Kidney (tissue), 22 donors: ENCODE measurements at places on chromosomes 3 and 15. TPM values are rescaled to one million over a fixed set of nuclear protein-coding genes. Genes with fewer than 3 reads are reported as not detected.

- DNase-seq: no peak
Measured at GRCh38 chr3:190497811-190498210, 16.1 kb upstream of the IL1RAP start.

GRCh38 chr15:76398317-76399104 lies 61.9 kb downstream of the ISL2 start:
- peak; percentile 62 for DNase-seq

DNA sequence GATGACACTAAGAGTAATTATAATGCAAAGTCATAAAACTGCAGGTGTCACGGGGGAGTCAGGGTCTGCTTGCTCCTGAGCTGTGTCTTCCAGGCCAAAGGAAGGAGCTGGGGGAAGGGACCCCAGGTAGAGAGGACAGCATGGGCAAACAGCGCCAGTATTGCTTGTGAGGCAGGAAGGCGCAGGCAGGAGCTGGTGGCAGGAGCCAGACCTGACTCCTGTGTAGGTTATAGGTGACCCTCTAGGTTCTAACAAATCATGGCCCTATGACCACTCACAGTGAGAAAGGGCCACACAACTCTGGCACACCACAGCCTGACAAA lies 1.9 kb downstream of the CISH start:
- DNase-seq: no peak

DNA sequence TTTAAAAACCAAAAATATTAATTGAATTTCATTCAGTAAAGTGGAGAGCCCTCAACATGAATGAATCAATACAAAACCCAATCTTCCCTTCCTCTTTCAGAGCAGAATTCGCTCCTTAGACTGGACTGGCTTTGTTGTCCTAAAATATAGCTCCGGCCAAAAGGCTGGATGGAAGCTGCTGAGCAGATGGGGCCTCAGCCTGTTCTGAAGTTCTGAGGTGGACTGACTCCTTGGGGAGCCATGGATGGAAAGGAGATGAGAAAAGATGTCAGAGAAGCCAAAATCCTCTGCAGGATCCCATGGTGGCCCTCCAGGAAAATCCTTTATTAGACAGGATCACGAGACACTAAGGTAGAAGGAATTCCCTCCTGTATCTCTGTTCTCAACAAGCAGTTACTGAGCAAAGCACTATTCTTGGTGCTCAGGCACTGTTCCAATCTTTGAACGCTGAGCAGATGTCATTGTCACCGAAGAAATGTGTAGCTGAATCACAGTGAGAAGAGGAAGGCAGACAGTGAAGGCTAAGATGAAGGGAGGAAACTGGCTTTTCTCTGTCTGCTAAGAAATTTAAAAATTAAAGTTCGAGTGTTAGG lies 122.0 kb downstream of the SEMA6D start:
- no peak for DNase-seq

DNA sequence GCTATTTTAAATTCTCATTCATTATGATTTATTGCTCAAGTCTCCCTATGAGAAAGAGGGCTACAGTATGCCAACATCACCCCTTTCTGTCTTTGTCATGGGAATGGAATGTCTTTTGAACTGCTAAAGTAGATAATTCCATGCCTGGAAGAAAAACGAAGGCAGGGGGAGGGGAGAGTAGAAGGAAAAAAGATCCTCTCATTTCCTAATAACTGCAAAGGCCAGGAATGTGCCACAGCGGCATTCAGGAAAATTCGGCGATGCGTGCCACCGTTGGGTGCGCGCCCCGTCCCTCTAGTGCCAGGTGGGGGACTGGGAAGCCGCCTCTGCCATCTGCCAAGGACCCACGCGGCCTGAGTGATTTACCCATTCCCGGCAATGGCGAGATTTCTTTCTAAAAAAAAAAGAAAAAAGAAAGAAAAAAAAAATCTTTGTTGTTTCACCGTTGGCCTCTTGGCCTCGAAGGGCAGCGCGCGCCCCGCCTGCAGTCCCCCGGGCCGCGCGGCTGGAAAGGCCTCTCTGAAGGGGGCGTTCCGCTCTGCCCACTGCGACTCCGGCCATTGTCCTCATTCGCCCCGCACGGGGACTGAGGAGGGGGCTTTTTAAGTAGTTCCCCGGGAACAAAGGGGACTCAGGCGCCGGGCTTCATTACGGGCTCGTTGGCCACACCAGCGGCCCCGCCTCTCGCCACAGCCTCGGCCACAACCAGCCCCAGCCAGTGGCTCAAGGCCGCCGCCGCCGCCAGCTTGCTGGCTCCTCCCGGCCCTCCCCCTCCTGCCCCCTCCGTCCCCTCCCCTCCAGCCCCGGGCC lies 54.5 kb downstream of the CPN2 start:
- peak; percentile 81 for DNase-seq

- no peak for DNase-seq
Measured at GRCh38 chr3:127274200-127274760, 13.6 kb downstream of the PRR20G start.

DNA sequence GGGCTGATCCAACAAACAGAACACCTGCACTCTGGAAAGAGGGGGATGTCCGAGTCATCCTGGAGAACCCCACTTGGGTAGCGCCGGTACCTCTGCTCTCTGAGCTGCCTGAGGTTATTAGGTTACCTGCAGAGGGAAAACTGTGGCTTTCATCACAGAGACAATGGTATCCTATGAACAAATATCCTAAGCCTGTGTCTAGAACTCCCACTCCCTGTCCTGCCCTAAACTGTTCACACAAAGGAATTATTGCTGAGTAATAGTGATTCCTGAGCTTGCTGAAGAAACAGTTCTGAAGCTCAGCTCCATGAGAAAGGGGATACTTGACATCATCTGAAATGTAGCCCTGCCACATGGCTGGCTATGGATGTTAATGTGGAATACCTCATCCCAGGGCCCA lies 31.9 kb upstream of the WNT5A start:
- peak; percentile 54 for DNase-seq

GRCh38 chr3:66269411-66269810 lies 48.6 kb downstream of the SLC25A26 start:
- DNase-seq: no peak

- no peak for DNase-seq
Measured at GRCh38 chr3:64144241-64144900, 80.9 kb downstream of the PRICKLE2 start.

DNA sequence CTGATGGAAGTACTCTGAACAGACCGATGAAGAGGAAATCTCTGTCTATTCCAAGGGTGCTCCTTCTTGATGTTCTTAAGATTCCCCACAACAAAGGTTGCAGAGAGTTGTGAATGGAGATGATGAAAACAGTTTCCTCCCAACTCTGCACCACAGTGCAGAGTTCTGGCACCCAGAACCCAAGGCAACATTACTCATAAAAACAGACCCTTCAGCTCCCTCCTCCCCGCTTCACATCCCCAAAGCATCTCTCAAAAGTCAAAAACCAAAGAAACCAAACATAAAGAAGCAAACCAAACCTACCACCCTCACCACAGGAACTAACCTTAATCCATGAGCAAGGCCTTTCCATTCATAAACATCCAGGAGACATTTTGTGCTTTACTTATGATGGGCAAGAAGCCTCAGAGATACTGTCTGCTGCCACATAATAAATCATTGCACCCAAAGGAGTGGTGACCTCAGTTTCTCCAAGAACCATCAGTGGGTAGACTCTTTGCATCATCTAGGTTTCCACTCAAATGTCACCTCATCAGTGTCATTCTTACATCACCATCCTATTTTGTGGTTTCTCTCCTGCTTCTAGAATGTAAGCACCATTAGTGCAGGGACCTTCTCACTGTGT lies 13.2 kb downstream of the PCOLCE2 start:
- DNase-seq: no peak

DNA sequence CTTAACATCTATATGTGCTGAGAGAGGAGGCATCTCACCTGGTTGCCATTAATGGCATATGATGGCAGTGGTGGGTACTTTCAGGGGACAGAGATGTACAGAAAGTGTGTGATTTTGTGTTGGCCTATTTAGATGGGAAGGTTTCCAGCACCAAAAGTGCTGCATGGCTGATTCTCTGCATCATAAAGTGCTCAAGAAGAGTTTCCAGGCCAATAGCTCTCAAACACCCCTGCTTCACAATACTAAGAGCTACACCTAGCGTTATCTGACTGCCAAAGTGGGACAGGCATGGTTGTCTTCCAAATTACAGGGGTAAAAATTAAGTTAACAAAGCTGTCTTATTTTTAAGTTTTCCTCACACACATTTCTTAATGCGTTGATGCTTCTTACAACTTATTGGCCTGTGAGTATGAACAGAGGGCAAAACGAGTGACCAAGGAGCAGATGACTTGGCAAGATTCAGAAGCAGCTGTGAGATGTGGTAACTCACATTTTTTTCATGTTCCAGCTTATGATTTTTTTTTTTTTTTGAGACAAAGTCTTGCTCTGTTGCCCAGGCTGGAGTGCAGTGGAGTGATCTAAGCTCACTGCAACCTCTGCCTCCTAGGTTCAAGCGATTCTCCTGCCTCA lies 41.4 kb upstream of the VEPH1 start:
- no peak for DNase-seq

DNA sequence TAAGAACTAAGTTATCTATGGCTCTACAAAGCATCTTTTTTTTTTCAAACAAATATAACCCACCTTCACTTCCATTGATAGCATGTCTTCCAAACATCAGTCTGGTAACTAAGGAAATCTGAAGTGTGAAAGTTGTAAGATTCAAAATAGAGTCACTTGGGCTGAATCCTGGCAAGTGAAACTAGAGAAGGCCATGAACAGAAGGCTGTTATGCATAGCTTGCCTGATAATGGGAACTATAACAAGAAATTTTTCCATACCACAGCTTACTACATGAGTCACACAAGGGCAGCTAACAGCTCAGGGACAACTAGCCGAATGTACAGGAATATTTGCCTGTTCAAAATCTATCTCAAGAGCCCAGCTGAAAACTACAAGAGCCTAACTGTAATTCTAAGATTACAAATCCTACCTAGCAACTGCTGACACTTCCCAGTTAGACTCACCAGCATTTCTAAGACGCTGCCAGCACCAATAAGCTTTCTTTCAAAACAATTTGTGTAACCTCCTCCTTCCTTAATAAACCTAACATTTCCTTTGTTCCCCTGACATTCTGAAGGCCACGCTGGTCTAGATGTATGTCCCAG lies 1066.5 kb downstream of the PLOD2 start:
- DNase-seq: peak; percentile 53

DNA sequence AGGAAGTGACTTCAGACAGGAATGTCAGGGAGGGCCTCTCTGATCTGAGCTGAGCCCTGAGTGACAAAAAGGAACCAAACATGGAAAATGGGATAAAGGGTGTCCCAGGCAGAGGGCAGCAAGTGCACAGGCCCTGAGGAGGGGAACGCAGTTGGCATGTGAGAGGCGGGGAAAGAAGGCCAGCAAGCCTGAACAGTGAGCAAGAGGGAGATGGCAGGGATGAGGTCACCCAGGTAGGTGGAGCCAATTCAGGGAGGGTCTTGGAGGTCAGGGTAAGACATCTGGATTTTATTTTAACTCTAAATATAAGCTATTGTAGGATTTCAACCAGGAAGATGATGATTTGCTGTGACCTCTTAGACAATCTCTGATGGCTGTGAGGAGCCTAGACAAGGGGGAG lies 167.7 kb downstream of the LRTM1 start:
- no peak for DNase-seq

DNA sequence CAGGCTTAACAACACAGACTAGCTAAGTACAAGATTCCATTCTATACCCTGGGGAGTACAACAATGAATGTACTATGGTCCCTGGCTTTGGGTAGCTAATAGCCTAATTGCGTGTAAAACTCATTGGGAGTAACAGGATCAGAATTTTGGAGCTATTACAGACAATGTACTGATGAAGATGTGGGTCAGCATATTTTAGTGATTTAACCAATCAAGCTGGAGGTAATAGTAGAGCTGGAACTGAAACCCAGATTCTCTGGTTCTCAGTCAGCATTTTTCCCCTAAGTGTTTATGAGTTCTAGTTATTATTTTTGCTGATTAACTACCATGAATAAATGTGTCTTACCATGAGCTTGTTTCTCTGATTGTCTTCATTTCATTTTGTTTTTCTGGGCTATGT lies 578.7 kb downstream of the NLGN1 start:
- no peak for DNase-seq

DNA sequence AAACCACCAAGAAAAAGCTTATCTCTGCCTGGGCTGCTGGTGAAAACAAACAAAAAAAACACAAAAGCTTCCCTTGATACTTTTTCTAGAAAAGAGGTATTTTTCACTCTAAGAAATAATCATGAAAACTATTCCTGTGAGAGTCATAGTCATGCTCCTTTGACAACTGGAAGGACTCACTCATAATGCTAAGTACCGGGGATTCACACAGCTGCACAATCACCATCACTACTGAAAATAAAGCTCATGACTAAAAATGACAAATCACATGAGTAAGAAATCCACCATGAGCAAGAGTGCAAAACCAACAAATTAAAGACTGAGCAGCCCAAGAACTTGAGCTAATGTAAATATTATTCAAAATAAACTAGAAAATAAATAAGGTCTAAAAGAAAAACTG lies 10.6 kb upstream of the POU1F1 start:
- no peak for DNase-seq

DNA sequence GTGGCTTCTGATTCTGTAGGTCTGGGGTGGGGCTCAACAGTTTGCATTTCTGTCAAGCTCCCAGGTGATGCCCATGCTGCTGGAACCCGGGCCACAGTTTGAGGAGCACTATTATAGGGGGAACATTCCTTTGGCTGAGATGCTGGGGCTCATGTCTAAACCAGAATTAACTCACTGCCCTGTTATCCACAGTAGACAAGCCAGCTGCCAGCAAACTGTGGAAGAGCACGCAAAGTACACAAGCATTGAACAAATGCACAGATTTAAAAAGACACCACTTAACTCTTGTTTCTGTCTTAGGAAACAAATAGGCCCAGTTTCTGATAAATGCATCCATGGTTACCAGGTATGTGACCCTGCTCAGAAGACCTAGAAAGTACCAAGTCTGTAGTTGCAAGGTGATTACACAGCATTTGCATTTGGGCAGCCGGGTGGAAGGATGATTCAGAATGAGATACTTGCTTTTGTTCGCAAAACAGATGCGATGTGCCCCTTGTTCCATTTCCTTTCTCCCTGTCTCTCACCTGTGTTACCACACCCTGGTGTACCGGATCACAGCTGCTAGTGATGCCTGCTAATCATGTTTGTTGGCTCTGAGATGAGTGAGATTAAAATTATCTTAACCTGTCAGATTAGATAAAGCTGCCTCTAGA lies 12.4 kb downstream of the GYG1 start:
- no peak for DNase-seq

DNA sequence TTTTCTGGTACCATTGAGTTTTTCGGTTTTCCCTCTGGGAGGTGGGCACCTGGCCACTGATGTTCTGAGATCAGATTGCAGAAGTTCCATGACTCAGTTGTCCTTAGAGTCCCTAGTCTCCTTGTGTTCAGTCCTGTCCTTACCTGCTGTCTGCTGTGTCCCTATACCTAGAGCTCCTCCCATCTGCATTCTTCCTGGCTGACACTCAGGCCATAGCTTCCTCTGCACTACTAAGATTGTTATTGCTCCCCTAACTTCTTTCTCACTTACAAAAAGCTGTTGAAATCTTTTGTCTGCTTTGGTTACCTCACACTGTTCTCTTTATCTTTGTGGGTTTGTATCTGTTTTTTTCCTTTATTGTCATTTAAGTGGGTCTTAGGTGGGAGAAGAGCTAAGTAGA lies 13.2 kb downstream of the USP3 start:
- no peak for DNase-seq

- DNase-seq: no peak
Measured at GRCh38 chr3:188904670-188905069, 267.1 kb upstream of the TPRG1 start.

The ACOX2 gene
- total RNA-seq: 18.6 TPM

The C2CD4A gene
- total RNA-seq: 5.3 TPM

The GORASP1 gene
- 70.9 TPM for total RNA-seq

The ATP13A5 gene
- not detected for total RNA-seq

The CCR3 gene
- not detected for total RNA-seq

The GHSR gene
- not detected for total RNA-seq
